CD4-positive, alpha-beta T cell treated with Interleukin-10 for 1 hour (primary cell): ENCODE measurements at places on chromosomes 12 and 14.

GRCh38 chr14:103736546-103737431 lies 21.2 kb downstream of the ZFYVE21 start:
- no peak for DNase-seq

- DNase-seq: no peak
These were observed 60.7 kb downstream of the IRF2BPL start for GRCh38 chr14:76967788-76968187.

GRCh38 chr14:71668186-71668912 lies 263.9 kb upstream of the RGS6 start:
- DNase-seq: no peak

DNA sequence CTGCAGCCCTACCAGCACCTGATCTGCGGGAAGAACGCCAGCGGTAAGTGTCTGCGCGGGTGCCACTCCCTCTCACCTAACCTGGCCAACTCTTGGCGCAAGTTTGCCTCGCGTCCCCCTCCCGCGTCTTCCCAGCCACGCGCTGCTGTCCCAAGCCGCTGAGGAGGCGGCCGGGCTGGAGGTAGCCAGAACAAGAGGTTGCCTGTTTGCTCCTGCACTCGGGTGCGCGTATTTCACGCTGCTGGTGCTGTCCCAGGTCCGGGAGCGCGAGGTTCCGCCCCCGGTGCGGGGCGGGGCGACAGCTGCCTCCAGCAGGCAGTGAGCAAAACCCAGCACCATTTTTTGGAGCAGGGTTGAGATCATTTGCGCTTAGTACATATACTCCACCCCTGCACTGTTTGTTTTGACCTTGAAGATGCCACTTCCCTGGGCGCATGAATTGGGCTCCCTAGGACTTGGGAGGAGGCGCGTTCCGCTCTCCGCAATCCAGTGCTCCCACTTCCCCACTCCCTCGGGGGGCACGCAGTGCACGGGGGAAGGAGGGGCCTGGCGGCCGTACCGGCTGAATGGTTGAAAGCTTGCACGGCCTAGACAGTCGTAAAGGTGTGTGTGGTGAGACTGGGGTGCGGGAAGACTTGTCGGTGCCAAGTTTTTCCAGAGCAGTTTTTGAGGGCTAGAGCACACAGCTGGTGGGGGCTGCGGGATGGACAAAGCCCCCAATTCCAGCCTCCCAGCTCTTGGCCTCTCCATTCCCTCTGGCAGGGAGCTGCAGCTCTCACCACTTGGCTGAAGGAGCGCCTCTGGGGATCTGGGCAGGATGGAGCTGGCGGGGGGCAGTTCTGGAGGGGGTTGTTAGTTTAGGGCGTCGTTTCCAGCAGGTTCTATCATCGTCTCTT lies 226.9 kb upstream of the CRY1 start:
- DNase-seq: peak; percentile 73

DNA sequence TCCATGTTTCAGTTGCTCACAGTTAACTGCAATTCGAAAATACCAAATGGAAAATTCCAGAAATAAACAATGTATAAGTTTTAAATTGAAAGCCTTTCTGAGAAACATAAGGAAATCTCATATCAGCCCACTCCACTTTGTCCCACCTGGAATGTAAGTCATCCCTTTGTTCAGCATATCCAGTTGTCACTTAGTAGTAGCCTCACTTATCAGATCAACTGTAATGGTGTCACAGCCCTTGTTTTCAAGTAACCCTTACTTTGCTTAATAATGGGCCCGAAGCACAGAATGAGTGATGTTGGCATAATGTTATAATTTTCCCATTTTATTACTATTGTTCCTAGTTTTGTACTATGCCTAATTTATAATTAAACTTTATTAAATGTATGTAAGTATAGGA lies 646.8 kb downstream of the C12orf50 start:
- no peak for DNase-seq
